Stimulated activated CD4-positive, alpha-beta T cell treated with anti-CD3 and anti-CD28 coated beads, Interleukin-4, amount 100 ng/mL, for 4 hours (primary cell): ENCODE measurements at places on chromosomes 4 and X.
A peak's percentile ranks its signal among the peaks of the same experiment; 100 is the strongest.

GRCh38 chrX:138191998-138192397, 519.5 kb downstream of the FGF13 start:
- no peak for DNase-seq

GRCh38 chr4:54745031-54745770, 87.4 kb downstream of the KIT start:
- no peak for DNase-seq

DNA sequence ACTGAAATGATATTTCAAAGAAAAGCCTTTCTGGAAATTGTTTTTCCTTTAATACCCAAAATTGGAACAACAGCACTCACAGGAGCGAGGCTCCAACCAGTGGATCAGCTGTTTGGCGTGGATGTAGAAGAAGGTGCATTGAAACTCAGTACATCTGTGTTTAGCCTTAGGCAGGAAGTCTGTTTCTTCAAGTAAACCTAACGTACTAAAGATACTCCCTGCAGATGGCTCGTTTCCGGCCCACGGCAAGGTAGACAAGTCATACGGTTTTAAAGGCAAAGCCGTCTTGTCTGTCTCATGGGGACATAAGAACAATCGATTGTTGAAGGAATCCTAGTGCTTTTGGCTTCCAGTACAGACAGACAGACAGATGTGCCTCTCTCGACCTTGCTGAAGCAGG, 50.0 kb upstream of the CLCN4 start:
- peak; percentile 56 for DNase-seq

DNA sequence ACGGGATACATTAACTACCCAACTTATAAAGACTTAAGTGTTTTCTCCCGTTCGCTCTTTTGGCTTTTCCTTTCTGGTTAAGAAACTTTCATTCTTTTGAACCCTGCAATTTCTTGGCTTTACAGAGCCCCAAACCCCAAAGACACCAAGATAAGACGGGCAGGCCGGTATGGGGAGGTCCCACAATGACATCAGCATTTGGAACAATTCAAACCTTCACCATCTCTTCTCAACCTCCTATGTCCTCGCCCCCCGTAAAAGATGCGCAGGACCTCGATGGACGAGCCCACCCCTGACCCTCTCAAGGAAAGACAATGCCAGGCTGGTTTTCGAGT, 999 bp downstream of the ZNF518B start:
- no peak for DNase-seq

DNA sequence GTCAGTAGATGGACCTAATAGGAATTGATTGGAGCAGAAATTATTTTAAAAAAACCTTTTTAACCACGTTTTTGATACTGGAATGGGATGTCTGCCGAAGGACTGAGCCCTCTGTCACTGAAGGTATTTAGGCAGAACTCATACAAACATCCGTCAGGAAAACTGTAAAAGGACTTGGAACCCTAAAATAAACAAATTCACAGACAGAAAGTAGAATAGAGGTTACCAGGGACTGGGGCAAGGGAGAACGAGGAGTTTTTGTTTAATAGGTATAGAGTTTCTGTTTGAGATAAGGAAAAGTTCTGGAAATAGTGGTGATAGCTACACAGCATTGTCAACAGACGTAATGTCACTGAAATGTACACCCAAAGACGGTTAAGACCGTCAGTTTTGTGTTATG, 105.5 kb downstream of the BCOR start:
- DNase-seq = no peak

GRCh38 chrX:20420058-20420457, 153.3 kb upstream of the RPS6KA3 start:
- DNase-seq = no peak

GRCh38 chr4:176150704-176151103, 44.7 kb downstream of the SPATA4 start:
- DNase-seq = no peak

DNA sequence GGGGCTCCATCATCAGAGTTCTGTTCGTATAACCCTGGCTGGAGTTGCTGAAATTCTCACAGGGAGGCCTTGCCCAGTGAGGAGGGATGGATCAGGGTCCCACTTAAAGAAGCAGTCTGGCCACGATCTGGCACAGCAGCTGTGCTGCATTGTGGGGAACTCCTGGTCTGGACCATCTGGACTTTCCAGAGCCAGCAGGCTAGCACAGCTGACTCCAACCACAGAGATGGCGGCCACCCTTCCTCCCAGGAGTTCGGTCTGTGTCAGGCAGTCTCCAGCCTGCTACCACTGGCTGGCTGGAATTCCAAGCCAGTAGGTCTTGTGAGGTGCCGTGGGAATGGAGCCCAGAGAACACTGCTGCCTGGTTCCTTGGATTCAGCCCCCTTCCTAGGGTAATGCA, 62.0 kb downstream of the SLAIN2 start:
- no peak for DNase-seq

DNA sequence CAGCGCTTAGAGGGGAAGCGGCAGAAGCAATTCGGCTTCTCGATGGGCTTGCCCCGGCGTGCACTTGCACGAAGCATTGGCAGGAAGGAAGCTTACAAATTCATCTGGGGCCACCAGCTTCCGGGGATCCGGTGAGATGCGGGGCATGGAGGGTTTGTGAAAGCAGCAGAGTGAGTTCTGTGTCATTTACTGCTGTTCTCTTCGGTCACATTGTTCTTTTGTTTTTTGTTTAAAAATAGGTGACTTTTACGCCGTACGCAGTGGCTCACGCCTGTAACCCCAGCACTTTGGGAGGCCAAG, 47.0 kb downstream of the ASMT start:
- no peak for DNase-seq
